Amniotic epithelial cell (primary cell): ENCODE measurements at places on chromosomes 7 and 10.

DNA sequence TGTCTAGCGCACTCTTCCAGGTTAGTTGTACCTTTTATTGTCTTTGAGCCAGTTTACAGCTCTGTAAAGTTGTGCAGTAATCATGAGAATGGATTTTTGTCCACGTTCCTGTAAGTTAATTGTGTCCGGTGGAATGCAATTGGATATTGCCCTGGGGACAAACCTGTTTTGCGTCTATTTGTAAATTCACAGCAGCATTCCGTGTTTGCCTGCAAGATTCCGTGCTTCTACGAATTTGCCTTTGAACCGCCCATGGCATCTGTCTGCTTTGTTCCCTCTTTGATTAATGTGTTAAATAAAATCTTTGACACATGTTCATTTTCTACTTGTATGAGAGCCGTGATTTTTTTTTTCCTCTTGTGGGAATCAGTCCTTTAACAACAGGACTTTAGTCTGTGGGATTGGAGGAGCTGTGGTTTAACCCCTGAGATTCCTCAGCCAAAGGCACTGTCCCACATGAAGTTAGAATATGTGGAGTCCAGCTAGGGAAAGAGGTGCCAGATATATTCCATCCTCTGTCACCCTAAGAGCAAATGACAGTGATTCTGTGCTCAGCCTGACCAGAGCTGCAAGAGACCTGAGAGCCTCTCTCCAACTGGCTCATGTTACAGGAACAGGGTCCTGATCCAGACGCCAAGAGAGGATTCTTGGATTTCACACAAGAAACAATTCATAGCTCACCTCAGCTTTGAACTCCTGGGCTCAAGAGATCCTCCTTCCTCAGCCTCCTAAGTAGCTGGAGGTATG is 126.3 kb downstream of the COL26A1 start:
- DNase-seq = no peak

DNA sequence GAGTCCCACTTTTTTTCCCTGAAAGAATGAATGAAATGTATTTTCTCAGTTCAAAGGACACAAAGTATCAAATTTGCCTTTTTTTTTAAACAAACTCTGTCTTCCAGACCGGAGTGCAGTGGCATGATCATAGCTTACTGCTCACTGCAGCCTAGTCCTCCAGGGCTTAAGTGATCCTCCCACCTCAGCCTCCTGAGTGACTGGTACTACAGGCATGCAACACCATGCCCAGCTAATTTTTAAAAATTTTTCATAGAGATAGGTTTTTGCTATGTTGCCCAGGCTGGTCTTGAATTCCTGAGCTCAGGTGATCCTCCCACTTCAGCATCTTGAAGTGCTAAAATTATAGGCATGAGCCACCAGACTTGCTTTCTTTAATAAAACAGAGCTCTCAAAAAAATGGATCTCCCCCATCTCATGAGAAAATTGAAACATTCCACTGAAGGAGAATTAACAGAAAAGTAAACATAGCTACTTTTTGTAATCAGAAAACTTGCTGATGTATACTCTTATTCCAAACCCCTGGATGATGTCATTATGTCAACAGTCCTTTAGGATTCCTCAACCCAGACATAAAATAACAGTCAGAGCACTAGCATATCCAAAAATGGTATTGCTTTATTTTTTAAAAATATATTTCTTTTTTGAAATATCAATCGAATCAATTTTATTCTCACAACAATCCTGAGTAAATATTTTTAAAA is 12.3 kb upstream of the TRDMT1 start:
- no peak for DNase-seq

- no peak for DNase-seq
Measured at GRCh38 chr7:101743995-101744360, 73.4 kb upstream of the CUX1 start.

DNA sequence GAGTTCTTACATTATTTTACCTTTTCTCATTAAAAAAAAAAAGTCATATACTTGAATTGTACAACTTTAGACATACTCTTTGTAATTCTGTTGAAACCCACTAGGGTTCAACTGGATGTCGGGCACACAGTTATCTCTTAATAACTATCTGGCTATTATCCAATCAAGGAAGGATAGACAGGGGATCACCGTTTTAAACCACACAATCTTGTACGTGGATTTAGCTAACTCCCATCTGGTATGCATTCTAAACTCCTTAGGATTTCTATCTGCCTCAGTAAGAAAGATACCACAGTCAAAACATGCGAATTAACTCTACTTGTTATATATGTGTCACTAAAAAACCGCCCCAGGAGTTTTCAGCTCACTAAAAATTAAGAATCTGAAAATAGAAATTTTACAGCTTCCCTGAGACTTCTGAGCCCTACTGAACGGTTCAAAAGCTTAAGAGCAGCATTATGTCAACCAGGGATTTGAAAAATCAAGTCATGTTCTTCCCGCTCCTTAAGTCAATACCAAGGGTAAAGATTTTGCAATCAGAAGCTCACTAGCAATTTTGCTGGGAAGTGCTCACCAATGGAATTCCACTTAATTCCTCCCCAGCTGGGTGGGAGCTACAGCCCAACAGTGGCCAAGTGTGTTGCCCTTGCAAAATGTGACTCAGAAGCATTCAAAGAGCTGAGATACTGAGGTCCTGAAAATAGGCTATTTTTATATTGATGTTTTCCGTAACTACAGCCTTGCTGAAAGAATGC is 267.0 kb downstream of the FRMD4A start:
- DNase-seq = peak; percentile 98

DNA sequence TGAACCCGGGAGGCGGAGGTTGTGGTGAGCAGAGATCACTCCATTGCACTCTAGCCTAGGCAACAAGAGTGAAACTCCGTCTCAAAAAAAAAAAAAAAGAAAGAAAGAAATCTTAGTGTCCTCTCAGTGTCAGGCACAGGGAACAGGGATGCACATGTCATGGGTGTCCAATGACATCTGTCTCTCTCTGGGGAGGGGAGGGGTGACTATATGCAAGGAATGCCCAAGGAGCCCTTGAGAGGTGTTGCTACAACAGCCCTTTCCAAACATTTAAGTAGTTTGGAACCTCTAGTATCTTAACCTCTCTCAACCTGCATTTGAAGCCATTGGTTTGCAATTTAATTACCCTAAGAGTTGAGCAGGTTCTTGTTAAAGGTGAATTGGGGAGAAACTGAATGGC is 28.9 kb downstream of the PDLIM1 start:
- no peak for DNase-seq

DNA sequence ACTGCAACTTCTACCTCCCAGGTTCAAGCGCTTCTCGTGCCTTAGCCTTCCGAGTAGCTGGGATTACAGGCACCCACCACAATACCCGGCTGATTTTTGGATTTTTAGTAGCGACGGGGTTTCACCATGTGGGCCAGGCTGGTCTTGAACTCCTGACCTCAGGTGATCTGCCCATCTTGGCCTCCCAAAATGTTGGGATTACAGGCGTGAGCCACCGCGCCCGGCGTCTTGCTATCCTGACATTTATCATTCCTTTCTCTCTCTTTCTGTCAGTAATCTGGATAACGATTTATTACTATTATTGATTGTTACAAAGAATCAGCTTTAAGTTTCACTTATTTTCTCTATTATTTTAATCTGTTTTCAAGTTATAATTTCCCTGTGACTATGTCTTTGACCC is 548.4 kb downstream of the CNTNAP2 start:
- DNase-seq = no peak

DNA sequence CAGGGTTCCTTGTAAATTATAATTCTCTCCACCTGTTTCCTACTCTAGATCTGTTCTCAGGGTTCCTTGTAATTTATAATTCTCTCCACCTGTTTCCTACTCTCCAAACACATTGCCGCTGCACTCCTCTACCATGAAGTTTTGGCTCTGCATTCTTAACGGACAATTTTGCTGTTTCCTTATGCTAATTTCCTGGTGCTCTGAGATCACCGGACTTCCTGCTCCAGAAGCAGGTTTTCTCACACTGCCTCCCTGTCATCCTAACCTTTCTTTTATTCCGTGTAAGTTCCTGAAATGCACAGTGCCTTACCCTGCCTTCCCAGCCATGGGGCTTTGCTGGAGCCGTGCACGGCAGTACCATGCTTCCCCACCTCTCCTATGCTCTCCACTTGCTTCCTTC is 256.8 kb downstream of the PLXNA4 start:
- no peak for DNase-seq

GRCh38 chr10:69494626-69495558 is 43.6 kb downstream of the TSPAN15 start:
- no peak for DNase-seq

GRCh38 chr10:123402656-123403055 is 248.5 kb downstream of the BUB3 start:
- DNase-seq = no peak

GRCh38 chr10:113093188-113094113 is 143.4 kb downstream of the TCF7L2 start:
- DNase-seq = peak; percentile 39

GRCh38 chr10:127358337-127358736 is 161.9 kb upstream of the INSYN2A start:
- no peak for DNase-seq

DNA sequence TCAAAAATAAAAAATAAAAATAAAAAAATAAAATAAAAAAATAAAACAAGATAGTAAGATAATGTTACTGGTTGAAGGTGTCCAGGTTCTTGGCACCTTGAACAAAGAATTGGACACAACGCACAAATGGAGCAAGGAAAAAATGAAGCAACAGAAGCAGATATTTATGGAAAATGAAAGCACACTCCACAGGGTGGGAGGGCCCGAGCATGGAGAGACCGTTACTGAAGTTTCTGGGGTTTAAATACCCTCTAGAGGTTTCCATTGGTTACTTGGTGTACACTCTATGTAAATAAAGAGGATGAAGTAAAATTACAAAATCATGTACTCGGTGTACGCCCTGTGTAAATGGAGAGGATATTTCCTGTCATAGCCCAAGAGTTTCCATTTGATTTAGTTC is 15.7 kb upstream of the PFKP start:
- DNase-seq = no peak

- DNase-seq = peak; percentile 63
Measured at GRCh38 chr10:17206210-17206709, 4.8 kb upstream of the TRDMT1 start.

DNA sequence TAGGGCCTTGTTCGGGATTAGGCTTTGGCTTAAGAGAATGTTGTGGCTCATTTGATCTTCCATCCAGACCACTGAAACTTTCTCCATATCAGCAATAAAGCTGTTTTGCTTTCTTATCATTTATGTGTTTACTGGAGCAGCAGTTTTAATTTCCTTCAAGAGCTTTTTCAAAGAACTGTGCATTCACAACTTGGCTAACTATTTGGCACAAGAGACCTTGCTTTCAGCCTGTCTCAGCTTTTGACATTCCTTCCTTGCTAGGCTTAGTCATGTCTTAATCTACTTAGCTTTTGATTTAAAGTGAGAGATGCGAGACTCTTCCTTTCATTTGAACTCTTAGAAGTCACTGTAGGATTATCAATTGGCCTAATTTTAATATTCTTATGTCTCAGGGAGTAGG is 19.1 kb upstream of the AKR1B1 start:
- DNase-seq = peak; percentile 62

GRCh38 chr7:85567983-85568382 is 381.1 kb upstream of the SEMA3D start:
- DNase-seq = no peak

DNA sequence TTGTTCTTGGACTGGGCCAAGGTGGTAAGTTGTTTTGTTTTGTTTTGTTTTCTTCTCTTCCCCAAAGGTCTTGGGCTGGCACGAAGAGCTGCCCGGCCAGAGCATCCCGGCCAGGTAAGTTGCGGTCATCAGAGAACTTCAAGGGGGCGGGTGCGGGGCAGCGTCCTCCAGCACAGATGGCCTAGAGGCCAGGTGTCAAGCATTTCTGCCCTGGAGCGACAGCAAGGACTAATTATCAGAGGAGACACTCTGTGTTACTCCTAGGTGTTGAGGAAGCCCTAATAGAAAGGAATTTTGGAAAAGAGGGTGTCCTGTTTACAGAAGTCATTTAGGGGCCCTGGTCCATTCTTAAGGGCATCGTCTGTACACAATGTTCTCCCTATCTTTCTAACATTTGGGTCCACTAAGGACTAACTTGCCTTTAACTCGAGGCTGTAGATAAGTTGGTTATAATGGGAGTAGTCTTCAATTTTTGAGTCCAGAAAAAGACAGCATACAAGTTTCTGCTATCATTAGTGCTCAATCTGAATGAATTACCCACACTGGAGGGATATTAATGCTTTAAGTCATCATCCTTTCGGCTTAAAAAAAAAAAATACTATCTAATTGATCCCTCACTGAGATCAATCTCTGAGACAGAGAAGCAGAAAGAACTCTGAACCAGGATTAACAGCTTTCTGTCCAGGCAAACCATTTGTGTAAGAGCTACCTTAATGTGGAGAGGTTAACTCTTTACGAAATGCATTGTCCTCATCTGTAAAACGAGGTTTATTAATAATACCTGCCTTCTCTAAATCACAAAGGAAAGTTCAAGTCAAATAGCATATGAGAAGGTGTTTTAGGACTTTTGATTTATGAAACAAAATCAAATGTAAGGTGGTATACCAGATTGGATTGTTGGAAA is 1.5 kb downstream of the ITGB8 start:
- no peak for DNase-seq

DNA sequence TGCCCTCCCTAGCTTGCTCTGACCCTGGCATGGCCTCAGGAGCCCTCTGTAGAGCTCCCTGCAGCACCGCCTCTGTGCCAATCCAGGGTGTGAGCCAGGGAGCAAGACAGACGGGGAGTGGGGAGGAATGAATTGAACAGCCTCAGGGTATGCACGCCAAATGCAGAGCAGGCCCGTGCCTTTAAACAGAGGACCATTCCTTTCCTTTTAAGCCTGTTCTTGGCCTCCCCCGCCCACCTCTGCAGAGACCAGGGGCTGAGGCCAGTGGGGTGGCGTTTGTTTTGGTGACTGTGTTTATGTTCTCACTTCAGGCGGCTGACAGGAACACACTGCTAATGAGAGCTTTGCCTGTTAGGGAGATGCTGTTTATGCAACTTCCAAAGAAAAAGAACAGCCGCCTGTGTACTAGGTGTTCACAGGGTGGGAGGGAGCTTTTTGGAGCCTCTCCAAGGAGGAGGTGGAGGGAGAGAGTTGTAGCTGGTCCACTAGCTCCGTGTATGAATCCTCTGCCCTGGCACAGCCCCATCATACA is 528.1 kb upstream of the DPP6 start:
- no peak for DNase-seq

DNA sequence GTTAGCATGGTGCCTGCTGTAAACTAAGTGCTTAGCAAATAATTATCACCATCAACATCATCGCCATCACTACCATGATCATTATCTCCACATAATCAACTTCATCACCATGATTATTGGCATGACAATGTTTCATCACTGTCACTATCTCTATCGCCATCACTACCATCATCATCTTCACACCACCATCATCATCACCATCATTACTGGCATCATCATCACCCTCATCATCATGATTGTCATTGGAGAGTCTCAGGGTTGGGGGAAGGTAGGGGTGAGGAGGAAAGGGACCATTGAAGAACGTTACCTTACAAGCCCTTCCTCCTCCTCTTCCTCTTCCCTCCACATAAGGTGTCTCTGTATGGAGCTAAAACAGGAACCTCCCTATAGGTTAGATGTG is 54.9 kb upstream of the GPR26 start:
- no peak for DNase-seq

DNA sequence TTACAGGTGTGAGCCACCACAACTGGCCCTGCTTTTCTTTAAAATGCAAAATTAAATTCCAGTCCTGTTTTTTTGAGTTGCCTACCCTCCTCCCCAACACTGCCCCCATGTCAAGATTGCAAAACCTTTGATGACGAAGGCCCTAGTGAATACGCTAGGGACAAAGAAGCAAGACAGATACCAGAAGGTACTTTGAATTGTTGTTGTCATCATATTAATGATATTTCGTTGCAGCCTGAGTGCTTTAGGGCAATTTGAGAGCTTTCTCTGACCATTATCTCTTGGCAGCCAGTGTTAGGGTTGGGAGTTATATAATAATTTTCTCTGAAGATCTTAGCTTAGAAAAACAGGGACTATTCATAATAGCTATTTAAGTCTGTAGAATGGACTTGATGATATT is 7.1 kb downstream of the CCSER2 start:
- no peak for DNase-seq
